Activated CD4-positive, alpha-beta T cell treated with anti-CD3 and anti-CD28 coated beads, Interleukin-2, amount 50 U/mL, for 1 hour (primary cell): ENCODE measurements at places on chromosomes 6 and 20.

DNA sequence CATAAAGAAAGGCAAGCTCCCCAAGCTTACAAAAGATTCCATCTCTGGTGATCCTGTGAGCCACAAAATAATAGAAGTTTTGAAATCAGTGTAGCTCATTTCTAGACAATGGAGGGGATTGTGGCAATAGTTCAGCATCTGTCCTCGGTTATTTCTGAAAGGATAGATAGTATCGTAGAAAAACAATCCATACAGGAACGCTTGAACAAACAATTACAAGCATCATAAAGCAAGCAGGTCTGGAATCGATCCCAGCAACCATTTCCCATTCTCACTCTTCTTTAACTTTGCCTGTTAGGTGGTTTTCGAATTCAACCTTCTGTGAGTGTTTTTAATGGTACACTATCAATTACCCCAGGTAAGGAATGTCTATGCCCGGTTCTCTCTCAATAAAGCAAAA, 931.1 kb downstream of the KIF16B start:
- DNase-seq = no peak

- DNase-seq = no peak
Observed at GRCh38 chr6:30824698-30825097, 59.6 kb upstream of the DDR1 start.

DNA sequence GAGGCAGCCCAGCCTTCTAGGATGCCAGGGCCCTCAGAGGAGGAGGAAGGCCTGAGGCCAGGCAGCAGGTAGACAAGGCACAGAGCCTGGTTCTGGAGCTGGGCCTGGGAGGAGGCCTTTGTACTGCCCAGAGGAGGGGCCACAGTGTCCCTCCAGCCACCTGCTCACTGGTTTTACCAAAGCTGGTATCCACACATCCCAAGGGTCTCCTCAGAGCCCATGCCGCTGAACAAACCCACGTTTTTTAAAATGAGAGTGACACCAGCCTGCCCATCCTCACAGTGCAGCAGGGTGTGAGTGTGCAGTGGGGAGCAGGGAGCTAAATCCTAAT, 162.7 kb downstream of the LY86 start:
- DNase-seq = no peak

DNA sequence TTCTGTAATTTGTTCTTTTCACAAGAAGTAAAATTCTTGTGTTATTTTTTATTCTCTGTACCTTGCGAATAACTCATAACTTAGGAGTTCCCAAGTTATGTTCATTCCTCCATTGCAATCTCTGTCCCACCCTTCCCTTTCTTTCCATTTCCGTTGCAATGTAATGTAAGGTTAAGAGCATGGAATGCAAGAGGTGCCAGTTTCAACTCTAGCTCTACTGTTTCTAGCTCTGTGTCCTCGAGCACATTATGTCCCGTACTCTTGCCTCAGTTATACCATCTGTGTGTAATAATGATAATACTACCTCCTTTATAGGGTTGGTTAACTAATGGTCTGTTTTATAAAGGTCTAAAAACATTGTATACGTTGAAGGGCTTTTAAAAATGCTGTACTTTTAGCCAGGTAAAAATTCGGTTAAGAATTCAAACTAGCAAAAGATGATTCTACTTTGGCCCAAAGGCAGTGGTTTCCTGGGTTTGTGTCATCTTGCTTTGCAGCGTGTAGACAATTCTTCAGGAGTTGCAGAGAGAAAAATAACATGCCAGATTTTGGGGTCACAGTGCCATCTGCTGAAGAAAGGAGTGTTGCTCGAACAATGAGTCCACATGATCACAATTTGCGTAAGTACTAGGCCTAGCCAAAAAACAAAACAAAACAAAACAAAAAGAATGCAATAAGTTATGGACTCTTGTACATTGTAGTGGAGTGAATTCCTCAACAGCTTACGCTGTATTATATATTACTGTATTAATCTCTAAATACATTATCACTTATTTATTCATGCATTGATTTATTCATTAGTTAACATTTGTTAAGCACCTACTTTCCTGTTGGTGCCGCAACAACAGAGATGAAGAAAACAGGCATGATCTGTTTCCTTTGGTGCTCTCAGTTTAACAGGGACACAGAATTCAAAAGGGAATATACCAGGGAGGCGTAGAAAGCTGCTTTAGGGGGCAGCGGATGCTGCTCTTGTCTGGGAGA, 10.0 kb upstream of the PFDN4 start:
- no peak for DNase-seq

GRCh38 chr20:53177687-53178086, 205.5 kb downstream of the TSHZ2 start:
- DNase-seq = no peak

- DNase-seq = no peak
Observed at GRCh38 chr6:153595903-153596302, 443.1 kb upstream of the OPRM1 start.

DNA sequence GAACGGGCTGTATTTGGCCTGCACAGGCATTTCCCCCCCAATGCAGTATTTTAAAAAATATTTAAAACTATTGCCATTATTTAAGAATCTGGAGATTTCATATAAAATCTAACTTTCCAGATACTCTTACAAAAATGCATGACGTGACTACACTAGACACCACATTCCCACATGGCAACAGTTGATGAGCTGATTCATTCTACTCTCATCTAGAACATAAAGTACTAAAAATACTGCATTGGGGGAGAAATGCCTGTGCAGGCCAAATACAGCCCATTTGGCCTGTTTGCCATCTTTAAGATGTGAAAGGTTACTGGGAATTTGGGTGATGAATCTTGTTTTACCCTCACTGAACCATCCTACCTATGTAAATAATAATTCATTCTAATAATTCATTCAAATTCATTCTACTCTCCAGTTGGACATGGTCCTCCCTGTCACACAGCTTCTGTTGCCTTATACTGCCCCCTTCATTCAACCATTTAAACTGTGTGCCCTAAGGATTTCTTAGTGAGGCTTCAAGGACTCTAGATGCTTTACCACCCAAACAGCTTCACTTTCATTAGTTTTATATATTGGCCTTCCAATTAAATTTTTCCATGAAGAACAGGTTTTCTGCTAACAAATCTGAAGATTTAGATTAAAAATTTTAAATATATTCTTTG, 6.9 kb upstream of the ZSCAN16 start:
- DNase-seq = no peak

DNA sequence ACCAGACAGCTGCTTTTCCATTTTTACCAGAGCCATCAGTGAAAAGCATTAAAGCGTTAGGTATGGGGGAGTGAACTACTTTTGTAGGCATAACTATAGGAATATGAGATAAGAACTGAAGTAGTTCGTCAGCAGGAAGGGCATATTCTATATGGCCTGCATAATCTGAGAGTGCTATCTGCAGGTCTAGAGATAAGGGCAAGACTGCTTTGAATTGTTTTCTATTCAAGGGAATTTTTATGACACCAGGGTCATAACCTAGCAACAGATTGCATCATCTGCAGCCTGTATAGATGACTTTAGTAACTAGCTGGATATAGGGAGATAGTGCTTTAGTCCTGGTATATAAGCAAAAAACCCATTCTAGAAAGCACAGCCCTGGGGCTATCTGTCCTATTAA, 437.3 kb upstream of the HTR1E start:
- no peak for DNase-seq

- DNase-seq = no peak
Observed at GRCh38 chr6:85132091-85132490, 317.8 kb upstream of the NT5E start.

- no peak for DNase-seq
Observed at GRCh38 chr6:108578166-108578565, 17.4 kb downstream of the FOXO3 start.

DNA sequence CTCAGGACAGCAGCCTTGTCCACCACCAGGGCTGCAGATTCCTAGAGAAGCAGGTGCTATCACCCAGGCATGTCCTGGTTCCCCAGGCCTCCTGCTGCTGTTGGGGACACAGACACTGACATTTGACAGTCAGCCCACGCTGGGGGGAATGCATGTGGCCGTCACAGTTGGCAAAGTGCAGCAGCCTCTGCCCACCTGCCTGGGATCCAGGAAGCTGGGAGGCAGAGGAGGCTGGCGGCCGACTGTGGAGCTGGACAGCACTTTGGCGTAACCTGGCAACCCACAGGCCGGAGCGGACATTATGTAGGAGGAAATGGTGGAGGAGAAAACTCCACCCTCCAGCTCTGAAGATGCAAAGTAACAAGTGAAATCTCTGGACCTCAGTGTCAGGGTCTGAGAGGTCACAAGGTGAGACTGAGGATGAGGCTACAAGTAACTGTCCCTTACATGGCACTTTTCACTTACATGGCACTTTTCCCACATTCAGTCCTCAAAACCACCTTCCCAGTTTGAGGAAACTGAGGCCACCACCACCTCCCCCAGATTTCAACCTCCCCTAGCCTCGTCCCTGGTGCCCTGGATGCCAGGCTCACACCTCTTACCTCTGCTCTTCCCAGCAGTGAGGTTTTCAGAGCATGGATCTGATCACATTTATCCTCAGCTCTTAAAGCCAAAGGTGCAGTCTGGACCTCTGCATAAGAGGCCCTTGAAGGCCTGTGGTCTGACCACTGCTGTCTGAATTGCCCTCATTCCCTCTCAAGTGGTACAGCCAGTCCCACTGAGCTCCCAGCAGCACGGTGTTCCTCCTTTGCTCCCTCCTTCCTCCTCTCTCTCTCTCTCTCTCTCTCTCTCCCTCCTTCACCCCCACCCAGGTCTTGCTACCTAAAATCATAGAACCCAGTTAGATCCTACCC, 8.7 kb downstream of the MAP1LC3A start:
- no peak for DNase-seq

- DNase-seq = no peak
Observed at GRCh38 chr6:14207448-14207847, 89.9 kb downstream of the CD83 start.

DNA sequence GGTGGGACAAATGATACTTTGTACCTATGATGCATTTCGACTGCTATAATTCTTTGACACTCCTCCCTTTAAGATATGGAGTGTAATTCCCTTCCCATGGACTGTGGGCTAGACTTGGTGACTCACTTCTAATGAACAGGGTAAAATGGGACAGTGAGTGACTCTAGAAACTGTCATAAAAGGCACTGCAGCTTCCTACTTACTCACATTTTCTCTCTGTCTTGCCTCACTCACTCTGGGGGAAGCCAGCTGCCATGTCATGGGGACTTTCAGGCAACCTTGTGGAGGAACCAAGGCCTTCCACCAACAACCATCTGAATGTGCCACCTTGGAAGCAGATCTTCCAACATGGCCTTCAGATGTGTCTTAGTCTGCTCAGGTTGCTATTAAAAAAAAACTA, 12.9 kb upstream of the GFOD1 start:
- DNase-seq = no peak

DNA sequence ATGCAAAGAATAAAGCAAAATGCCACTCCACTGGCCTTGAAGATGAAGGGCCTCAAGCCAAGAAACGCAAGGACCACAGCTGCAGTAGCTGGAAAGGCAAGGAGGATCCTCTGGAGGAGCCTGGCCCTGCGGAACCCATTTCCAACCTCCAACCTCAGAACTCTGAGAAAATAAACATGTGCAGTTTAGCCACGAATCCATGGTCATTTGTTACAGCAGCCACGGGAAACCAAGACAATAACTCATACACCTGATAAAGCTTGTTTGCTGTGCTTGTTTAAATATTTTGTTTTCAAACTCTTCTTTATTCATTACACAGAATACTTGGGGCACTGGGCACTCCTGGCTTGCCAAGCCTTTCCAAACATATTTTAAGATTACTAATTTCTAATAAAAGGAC, 10.4 kb downstream of the SERPINB6 start:
- DNase-seq = no peak

DNA sequence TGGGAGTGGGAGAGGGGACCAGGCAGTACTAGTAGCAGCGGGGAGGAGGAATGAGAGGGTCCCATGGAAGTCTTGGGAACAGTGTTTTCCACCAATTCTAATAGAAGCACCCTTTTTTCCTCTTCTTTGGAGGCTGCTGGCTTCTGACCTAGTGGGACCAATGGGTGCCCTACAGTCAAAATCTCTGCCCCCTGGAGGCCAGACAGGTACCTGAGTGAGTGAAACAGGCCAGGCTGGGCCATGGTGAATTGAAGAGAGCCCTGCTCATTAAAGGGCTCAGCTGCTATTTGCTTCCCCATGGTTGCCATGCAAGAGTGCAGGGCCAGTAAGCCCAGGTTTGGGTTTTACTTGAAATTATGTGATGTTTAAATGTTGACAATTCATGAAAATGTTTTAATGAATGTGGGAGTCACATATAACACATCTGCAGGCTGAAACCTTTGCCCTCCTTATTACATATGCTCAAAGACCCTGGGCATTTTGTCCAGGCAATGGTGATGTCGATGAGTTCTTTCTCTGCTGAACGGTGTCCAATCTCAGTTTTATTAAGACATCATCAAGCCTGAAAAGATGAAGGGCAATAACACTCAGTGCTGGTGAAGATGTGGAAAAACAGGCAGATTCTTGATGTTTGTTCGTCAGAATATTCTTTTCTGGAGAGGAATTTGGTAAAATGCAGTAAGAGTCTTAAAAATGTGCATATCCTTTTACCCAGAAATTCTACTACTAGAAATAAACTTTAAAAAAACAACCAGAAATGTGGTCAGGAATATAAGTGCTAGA, 42.3 kb upstream of the OCSTAMP start:
- DNase-seq = no peak

- DNase-seq = no peak
Observed at GRCh38 chr20:50408526-50409364, 101.4 kb upstream of the PTPN1 start.

GRCh38 chr20:12605751-12606150, 403.0 kb upstream of the SPTLC3 start:
- no peak for DNase-seq

DNA sequence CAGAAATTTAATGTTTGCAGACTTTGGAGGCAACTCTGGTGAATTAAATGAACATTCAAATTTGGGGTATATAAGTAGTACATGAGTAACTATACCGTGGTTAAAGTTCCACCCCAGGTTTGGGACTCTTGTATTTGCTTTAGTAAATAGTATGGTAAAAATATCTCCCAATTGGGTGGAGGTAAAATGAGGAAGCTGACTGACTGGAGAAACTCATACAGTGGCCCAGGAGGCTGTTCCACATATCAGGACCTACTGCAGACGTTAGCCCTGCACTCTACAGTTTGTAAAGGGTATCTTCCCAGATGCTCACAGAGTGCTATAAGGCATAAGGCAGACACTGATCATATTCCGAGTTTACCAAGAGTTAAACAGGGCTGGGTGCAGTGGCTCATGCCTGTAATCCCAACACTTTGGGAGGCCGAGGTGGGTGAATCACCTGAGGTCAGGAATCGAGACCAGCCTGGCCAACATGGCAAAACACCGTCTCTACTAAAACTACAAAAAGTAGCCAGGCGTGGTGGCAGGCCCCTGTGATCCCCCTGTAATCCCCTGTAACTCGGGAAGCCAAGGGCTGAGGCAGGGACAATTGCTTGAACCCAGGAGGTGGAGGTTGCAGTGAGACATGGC, 53.7 kb downstream of the CPXM1 start:
- no peak for DNase-seq
